ENCODE measurements at places on chromosomes 2 and 18.

- DNase-seq = no peak
Observed at GRCh38 chr2:132813422-132813821, 143.4 kb upstream of the LYPD1 start.

DNA sequence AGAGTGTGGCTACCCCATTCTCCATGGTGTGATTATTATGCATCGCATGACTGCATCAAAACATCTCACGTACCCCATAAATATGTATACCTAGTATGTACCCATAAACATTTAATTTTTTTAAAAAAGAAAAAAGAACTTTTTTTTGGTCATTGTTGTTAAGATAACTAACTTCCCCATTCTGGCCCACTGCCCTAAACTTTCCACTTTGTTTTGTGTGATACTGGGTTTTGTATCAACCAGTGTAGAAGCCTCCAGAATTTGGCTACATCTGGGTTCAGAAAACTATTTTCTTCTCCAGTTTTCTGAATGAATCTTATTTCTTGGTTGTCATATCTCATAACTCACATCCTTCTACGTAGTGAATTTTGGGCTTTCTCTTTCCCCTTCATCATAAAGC lies 62.3 kb upstream of the NABP1 start:
- no peak for DNase-seq

DNA sequence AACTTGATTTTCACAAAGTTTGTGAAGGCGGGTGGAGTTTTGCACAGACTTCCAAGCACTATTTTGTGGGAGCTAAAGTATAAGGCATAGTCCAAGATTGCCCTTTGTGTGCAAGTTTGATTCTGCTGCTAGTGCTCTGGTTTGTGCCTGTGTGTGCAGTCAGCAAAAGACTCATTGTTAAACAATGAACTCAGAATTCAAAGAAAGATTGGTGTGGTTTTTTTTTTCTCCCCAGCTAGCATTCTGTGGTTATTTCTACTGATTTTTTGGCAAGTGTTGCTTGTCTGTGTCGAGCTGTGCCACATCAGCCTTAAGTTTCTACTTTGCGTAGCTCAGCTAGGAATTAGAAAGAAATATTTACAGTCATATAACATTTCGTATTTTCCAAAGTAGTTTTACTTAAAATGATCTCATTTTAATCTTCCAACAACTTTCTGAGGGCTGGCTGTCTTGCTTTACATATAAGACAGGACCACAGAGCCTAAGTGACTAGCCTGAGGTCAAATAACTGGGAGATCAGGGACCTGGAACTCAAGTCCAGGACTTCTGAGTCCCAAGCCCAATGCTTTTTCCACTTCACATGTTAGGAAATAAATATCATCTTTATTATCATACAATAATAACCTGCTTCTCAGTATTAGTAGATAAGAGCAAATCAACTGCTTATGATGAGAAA lies 69.8 kb downstream of the BABAM2 start:
- DNase-seq = no peak

GRCh38 chr2:163734881-163735684 lies 725 bp downstream of the FIGN start:
- peak; percentile 12 for DNase-seq

GRCh38 chr18:58727776-58728500 lies 56.7 kb downstream of the MALT1 start:
- DNase-seq = no peak

- DNase-seq = no peak
Observed at GRCh38 chr2:240949791-240950705, 43.9 kb downstream of the CROCC2 start.

DNA sequence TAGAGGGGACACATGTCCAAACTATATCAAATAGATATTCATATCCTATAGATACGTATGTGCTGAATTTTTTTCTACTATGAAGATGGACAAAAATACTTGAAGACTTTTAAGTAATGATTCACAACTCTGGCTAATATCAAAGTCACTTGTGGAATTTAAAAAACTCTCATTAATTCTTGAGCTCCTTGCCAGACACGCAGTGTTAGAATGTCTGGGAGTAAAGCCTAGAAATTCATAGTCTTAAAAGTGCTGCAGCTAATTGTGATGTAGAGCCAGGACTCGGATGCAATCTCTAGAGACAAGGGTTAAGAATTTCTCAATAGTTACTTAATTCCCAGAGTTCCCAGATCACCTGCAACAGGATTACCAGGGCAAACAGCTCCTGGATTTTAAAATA lies 107.4 kb downstream of the ARL6IP6 start:
- DNase-seq = no peak

GRCh38 chr18:66874375-66874774 lies 270.5 kb upstream of the CDH19 start:
- peak; percentile 17 for DNase-seq

- DNase-seq = no peak
Observed at GRCh38 chr2:27773959-27774358, 2.4 kb downstream of the MRPL33 start.

DNA sequence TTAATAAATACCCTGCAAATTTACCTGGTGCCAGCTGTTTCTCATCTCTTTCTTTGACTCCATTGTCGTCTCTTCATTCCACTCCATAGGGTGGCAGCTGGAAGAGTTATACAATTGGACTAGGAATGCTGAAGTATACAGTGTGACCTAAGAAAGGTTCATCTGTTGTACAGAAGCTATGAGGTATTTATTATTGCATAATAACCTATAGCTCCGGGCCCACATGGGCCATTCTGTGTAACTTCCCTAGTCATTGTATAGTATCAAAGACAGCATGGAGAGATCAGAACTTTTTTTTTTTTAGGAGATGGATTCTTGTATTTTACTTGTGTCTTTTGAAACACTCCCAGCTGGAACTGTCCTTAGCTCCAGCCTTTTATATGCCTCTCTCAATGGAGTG lies 26.2 kb downstream of the BMP10 start:
- DNase-seq = no peak

GRCh38 chr2:109326306-109326705 lies 197.3 kb downstream of the SH3RF3 start:
- DNase-seq = no peak

GRCh38 chr2:120438301-120439066 lies 92.5 kb downstream of the INHBB start:
- DNase-seq = no peak

All from SHP77 (cell line).